ENCODE measurements at places on chromosomes 1 and 21. TPM values are rescaled to one million over a fixed set of nuclear protein-coding genes. Genes with fewer than 3 reads are reported as not detected.

DNA sequence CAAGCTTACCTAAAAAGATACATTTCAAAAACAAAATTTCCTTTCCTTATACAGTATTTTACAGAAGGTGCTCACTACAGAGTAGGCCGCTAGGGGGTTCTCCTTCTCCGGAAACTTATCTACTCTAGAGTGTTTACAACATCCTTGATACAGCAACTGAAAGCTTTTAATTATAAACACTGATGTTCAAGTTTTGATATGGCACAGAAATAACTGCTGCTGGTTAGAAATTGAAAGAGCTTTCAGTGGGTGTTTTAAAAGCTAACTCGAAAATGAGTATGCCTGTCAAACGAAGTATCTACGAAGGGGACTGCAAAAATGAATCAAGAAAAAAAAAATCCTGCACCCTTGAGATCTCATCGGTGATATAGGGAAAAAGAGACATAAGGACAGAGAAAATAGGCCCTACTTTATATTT lies 1.0 kb downstream of the YOD1 start:
- no peak for DNase-seq

GRCh38 chr1:30788580-30789387 lies 31.2 kb upstream of the LAPTM5 start:
- no peak for DNase-seq

- no peak for DNase-seq
Measured at GRCh38 chr21:45496151-45496967, 45.9 kb downstream of the SLC19A1 start.

GRCh38 chr21:45974073-45975019 lies 7.2 kb upstream of the COL6A1 start:
- no peak for DNase-seq

The TMPRSS15 gene
- total RNA-seq = not detected

GRCh38 chr1:22131875-22132486 lies 10.9 kb downstream of the WNT4 start:
- DNase-seq = no peak

- DNase-seq = no peak
Measured at GRCh38 chr1:64019818-64020217, 183.6 kb upstream of the UBE2U start.

The SH3BGR gene
- total RNA-seq = 0.64 TPM

DNA sequence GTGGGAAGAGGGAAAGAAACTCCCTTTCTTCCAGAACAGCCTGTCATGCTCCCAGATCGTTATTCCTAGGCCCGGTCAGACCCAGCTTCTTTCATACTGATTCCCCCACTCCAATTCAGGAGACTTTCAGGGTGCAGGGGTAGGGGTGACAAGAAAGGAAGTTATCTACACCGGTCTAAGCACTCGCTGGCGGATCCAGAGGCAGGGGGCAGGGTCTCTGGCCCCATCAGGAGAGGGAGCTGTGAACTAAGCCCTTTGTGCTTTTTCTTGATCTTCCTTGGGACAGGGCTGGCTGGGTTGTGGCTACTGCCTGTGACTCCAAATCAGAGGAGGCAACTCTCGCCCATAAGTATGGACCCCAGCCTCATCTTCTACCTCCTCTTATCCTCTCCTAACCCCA lies 44.3 kb downstream of the NEK2 start:
- no peak for DNase-seq

The IVL gene
- total RNA-seq = not detected

The OR2L5 gene
- total RNA-seq = not detected

DNA sequence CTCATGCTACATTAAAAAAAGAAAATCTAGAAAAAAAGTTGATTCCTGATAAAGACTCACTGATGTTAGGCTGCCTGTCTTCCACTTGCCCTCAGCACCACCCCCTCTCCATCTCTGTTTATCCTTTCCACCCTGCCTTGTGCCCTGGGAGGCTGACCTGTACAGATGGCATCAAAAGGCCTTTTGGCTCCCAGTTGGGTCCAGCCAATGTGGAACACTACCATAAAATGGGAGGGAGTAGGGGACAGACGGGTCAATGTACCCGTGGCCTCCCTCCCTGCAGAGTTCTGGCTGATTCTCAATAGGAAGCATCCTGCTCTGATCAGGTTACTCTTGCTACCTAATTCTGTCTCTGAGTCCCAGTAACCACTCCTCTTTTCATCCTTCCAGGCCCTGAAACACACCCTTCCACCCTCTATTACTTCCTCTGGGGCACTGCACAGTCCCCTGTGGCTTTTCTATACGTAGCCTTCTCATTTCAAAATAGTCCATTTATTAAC lies 300.0 kb downstream of the HHIPL2 start:
- DNase-seq = no peak

DNA sequence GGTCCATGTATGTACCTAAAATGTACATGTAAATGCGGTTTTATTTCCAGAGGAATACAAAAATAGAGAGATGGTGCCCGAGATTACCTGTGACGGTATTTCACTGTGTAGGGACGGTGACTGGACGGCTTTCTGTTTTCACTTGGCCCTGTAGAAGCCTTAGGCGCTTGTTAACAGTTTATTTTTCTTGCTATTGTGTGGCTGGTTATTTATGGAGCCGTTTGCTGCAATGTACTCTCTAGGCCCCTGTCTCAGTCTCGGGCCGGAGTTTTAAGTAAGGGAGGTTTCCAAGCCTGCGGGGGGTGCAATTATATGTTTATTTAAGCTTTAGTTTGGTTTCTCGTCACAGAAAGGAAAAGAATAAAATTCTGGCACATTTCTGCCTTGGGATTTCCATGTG lies 413 bp downstream of the EFCAB7 start:
- no peak for DNase-seq

The CYP4A11 gene
- total RNA-seq = not detected
